ENCODE measurements at places on chromosomes 3 and 15.

- no peak for DNase-seq
Measured at GRCh38 chr3:13281507-13282357, 138.4 kb downstream of the NUP210 start.

DNA sequence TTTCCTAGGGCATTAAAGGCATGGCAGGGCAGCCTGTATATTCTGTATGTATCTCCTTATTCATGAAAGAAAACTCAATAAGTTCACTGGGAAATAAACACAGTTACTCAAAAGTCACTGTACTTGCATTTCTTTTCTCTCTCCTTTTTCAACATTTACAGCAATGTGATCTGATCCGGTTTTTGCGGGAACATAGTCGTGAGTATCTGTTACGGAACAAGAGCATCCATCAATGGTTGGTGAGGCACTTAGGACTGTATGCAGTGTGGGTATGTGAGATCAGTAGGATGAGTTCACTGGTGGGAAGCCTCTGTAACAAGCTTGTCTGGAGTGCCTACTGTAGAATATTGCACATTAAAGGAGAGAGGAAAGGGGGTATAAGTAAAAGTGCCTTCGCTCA lies 80.7 kb downstream of the COL6A5 start:
- DNase-seq = no peak

GRCh38 chr3:135239615-135239884 lies 444.5 kb downstream of the EPHB1 start:
- DNase-seq = no peak

GRCh38 chr15:78000091-78000926 lies 77.2 kb downstream of the TBC1D2B start:
- DNase-seq = no peak

- DNase-seq = no peak
Measured at GRCh38 chr3:141690431-141691072, 47.5 kb upstream of the RNF7 start.

- DNase-seq = peak; percentile 59
Measured at GRCh38 chr15:29925227-29926082, 103.2 kb upstream of the TJP1 start.
